Pons (tissue), 1 donor: ENCODE measurements at places on chromosomes 1 and 21.
A peak's percentile ranks its signal among the peaks of the same experiment; 100 is the strongest.

- no peak for DNase-seq
Observed at GRCh38 chr1:97841338-97841737, 79.5 kb downstream of the DPYD start.

- DNase-seq: no peak
Observed at GRCh38 chr1:53942127-53942957, 3.2 kb downstream of the IFT25 start.

DNA sequence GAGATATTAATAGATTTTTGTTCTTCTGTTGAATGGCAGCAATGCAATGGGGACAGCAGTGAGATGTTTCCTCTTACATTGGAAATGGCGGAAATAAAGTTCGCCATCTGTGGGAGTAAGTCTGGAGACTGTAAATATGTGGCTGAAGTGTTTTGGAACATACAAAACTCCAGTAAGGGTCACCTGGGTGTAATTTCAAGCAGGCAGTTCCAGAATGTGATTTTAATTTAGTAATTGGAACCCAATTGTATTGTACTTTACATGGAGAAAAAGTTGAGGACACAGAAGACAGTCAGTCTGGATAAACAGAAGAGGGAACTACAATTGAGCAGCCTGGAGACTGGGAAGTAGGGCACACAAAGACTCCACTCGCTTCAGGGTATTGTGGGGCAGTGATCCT lies 108.6 kb downstream of the NTMT2 start:
- DNase-seq: no peak

DNA sequence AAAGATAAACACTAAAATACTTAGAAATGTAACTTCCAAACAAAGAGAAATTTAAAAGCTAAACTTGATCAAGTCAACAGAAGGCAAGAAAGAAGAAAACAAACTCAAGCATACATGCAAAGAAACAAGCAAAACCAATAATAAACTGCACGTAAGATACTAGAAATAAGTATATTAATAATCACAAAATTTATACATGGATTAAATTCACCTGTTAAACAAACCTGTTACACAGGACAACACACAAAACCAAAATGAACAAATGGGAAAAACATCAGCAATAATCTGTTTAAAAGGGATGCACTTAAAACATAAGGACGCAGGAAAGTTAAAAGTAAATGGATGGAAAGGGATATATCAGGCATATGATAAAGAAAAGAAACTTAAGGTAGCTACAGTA lies 165.8 kb downstream of the CDC42BPA start:
- DNase-seq: no peak

- no peak for DNase-seq
Observed at GRCh38 chr1:40034869-40035268, 5.7 kb upstream of the CAP1 start.

GRCh38 chr1:37484325-37485051 lies 10.1 kb downstream of the ZC3H12A start:
- DNase-seq: no peak

DNA sequence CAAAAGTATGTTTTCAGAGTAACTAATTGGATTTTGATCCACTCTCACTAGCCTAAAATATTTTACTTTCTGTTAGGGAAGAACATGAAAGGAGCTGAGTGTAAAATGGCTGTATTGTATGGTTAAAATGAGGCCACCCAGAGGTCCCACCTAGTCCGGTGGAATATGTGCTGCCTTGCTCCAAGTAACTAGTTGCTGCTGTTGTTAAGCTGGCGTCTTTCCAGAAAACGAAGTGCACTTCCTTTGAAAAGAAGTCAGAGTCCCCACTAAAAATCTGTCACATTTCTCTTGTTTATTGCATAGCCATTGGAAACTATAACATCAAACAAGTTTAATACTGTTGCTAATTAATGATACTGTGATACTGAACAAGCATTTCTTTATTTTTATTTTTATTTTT lies 3.2 kb downstream of the SLC25A33 start:
- peak; percentile 61 for DNase-seq

DNA sequence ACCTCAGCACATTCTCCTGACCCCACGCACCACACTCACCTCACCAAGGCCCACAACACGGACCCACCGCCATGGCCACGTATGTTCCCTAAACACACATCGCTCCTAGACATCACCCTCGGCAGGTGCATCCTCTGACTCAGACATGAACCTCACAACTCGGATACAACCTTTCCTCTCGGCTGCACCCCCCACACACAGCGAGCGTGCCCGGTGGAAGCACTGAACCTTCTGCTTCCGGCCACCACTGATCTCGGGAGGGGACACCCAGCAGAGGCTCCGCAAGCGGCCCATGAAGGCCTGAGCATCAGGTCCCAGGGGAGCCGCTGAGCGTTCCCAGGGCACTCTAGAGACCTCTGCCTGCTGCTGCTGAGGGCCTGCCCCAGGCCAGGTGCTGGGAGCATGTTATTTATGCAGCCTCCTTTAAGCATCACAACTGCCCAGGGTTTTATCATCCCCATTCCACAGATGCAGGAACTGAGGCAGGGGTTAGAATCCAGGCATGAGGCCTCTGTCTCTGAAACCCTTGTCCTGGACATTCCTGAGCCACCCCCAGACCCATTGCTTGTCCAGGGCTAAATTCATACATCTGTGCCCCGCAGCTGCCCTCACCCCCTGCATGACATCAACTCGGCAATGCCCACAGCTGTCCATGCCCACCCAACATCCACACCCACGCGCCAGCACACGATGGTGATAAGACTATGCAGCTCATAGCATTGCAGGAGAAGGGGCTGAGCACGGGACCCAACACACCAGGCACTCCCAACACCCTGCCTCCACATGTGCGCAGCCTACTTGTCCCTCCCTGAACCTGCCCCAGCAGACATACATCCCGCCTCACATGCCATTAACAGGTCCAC lies 27.0 kb downstream of the SDC3 start:
- no peak for DNase-seq

GRCh38 chr1:40849801-40850592 lies 12.2 kb downstream of the CITED4 start:
- peak; percentile 72 for DNase-seq

GRCh38 chr1:246311461-246311860 lies 195.6 kb downstream of the SMYD3 start:
- DNase-seq: no peak

DNA sequence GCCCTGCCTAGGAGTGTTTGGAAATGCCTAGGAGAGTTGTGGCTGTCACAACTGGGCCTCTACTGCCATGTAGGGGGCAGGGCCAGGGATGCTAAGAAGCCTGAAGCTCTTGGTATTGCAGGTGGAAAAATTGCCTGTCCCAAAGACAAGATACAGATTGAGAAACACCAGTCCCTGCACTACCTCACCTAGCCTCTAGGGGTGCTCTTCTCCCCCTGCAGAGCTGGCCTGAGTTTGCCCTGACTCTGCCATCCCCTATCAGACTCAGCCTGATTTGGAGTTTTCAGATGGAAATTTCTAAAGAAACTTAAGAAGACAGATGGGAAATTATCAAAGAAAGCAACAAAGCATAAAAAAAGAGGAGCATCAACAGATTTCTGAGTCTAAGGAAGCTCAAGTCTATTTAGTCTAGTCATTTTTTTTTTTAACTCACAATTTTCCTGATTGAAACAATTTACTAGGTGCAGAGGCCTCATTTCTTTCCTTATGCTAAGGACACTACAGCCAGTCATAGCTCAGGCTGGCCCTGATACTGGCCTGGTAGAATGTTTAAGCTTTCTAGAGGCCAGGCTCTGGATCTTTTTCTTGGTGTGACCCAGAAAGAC lies 61.4 kb upstream of the LRRN2 start:
- DNase-seq: peak; percentile 31

- no peak for DNase-seq
Observed at GRCh38 chr1:83819436-83819835, 179.5 kb downstream of the TTLL7 start.

DNA sequence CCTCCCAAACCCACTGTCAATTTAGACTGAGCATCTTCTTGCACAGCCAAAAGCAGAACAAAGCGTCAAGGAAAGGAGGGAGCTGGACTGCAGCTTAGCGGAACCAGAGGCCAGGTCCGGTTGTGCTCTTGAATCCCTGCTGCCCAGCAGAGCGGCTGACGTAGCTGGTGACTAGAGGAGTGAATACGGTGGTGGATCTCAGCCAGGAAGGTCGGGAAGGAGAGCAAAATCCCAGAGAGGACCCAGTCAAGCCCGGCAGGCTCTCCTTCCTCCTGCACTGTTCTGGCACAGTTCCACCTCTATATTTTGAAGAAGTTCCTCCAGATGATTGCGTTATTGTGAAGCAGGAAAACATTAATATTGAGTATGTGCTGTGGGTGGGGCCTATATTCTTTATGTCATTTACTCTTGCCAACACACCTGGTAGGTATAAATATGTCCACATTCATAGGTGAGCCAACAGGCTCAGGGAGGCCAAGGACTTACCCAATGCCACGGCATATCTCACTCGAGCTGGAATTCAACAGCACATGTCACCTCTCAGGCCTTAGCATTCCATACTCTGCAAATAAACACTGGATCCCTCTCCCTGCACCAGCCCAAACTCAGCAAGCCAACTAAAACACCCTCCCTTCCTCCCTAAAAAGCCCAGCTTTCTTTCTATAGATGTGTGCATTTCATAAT lies 23.6 kb upstream of the ABCB10 start:
- peak; percentile 70 for DNase-seq

DNA sequence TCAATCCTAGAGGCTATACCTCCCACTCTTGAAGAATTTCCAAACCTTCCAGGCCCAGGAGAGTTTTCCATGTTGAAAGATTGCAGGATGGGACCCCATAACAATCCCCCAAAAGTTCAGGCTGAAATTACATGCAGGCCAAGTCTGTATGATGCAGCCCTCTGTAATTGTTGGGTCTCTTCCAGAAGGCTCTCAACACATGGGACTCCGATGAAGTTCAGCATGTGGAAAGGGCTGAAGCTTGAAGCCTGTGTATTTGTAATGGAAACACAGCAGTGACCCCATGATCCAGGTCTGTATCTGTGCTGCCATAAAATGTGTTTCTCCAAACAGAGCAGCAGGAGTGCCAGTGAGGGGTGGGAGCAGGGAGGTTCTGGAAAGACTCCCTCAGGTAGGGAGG lies 202.5 kb upstream of the LYPLAL1 start:
- DNase-seq: no peak

DNA sequence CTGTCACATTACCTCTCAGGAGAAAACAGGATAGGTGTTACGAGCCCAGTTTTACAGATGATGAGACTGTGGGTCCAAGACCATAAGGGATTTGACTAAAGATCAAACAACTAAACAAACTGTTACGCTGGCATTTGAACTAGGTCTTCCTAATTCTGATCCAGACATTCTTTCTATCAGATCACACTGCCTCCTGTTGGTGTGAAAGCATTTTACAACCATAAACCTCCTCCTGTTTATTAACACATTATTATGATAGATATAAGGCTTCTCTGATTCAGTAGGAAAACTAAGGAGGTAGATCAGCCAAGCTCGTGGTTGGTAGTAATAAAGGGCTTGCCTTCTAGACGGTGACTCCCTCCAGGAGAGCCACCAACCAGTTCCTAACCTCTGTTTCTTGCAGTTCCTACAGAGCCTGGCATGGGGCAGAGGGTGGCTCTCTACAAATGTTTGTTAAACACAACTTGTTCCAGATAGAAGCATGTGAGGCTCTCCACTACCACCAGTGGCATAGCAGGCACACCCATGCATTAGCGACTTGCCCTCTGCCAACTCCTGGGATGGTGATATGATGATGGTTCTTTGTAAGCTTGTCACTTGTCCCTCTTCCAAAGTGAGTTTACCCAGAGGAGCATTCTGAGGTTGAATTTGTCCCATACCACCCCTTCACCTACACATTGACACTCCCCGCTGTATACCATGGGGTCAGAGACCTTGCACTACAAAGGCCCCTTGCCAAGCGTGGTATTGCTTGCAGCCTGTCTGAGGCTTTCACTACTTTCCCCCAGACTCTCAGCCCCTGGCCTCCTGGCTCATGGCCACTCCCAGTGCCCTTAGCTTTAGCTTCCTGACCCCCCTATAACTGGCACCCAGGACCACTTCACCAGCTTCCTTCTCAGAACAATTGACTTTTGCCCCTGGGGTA lies 96.4 kb upstream of the HOOK1 start:
- DNase-seq: no peak

DNA sequence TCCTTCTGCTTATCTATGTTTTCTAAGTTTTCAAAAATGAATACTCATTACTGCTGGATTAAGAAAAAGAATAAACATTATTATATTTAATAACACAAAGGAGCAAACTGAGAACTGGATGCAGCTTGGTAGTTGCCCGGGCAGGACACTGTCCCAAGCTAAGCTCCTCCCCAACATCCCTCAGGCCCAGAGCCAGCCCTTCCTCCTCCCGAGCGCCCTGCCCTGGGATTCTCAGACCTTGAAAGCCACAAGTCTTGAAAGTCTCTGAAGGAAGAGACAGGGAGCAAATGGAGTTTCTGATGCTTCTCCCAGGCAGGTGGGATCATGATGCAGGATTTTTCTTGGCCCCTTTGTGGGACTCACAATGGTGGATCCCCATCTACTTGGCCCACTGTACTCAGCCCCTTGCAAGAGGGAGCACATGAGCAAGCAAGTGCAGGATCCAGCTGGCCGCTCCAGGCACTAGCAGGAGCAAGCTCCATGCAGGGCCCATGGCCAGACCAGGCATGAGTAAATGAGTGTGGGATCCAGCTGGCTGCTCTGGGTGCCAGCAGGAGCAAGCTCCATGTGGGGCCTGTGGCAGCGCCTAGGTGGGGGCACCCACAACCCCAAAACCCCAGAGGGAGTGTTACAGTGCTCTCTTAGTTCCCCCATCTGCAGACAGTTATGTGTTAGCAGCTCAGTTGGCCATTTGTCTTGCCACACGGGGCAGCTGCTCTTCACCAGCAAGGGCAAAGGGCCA lies 32.1 kb upstream of the RAB4A start:
- peak; percentile 95 for DNase-seq

DNA sequence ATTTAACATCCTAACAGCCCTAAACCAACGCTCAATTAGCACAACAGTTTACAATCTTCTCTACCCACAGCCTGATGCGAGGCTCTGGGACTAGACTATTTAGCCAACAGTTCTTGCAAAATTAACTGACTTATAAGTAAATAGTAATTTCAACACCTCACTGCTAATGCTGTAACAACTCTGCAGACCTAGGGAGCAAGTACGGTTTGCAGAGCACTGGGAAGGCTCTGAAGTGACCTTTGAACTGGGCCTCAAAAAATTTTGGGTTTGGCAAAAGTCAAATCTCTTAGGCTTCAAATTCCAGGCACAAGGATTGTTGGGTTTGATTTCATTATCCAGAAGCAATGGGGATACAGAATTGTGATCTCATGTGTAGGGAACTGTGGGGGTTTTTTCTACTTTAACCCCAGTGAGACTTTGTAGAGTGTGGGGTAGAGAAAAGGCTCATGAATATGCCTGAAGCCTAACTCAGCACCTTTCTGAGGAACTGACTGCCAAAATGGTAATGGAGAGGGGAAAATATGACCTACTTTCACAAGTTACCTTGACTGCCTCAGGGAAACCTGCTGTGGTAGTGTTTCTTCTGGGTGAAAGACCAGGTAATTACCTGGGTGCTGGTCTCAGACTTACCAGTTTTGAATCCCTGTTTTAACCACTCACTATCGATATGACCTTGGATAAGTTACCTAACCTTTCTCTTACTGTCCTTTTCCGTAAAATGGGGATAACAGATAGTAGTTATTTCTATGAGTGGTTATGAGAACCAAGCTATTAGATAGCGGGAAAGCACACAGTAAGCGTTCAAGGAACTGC lies 889 bp upstream of the TXLNA start:
- no peak for DNase-seq
